Astrocyte of the hippocampus (primary cell): ENCODE measurements at places on chromosomes 4 and X.
A peak's percentile ranks its signal among the peaks of the same experiment; 100 is the strongest.

DNA sequence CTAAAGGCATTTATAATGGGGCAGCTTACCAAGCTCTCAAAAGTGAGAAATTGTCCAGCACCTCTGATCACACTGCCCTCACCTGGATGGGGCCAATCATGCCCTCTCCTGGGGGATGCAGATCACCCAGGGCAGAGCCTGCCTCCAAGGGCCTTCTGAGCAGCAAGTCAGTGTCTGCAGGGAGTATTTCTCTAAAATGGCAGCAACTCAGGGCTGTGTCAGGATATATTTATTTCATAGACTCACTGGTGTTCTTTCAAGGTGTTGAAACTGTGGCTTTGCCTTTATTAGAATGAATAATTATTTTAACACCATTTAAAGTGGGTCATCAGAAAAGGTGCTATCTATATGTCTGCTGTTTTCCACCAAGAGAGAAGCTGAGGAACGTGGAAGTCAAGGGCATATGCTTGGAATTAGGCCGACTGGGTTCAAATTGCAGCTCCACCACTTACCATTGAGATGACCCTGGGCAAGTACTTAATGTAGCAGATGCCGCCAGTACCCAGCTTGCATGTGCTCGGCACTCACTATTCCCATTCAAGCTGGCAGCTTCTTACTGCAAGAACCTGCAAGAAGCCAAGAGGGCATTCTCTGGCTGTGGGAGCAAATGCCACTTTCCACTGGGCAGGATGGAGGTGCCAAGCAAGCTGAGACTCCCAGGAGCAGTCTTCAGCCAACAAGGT lies 590.0 kb downstream of the BCOR start:
- no peak for DNase-seq

DNA sequence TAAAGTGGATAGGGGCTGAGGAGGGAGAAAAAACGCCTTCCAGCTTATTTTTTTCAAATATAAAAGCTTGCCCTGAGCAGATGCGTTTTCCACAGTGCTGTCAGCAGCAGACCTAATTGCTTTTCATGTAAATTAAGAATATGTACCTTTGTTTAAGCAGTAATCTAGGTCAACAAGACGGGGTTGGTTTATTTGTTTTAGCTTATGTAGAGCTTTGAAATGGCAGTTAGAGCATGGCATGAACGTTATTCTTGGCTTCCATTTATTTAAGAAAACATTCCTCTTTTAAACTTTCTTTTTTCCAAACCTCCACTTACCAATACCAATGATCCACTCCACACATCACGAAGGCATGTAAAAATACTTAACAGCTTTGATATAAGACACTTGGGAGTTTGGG lies 220.3 kb upstream of the TENM3 start:
- peak; percentile 31 for DNase-seq

DNA sequence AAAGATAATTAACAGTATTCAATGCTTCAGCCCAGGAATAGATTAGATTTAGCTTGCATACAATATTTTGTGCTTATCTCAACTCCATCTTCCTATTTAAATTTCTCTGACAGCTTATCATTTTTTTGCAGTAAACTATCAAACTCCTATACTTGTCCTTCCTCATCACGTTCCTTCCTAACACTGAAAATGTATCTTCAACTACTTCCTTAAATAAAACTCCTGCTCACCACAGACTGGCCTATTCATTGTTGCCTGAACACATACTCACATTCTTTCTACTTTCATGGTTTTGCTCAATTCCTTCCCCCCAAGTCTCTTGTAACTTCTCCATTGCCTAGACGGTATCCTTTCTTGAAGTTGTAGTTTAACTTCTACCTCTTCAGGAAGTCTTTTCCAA lies 28.5 kb upstream of the PTPN13 start:
- DNase-seq = no peak

- DNase-seq = peak; percentile 52
Measured at GRCh38 chr4:141028024-141028529, 105.2 kb downstream of the RNF150 start.

- DNase-seq = peak; percentile 1
Measured at GRCh38 chrX:35380808-35381700, 417.1 kb upstream of the MAGEB16 start.

DNA sequence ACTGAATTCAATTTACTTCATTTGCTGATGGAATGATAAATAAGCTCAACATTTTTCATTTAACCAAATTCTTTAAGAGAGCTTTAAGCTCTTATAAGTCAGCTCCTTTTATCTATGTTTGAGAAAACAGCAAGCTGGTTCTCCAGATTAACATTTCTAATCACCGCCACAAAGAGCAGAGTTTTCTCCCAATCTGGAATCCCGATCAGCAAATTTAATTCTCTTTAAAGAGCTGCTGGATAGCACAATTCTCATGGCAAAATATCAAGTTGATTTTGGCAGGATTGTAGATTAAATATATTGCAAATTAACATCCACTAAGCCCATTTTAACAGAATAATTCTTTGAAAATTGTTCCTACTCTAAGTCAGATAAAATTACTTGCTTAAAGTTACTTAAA lies 48.8 kb downstream of the RPS6KA3 start:
- DNase-seq = no peak

DNA sequence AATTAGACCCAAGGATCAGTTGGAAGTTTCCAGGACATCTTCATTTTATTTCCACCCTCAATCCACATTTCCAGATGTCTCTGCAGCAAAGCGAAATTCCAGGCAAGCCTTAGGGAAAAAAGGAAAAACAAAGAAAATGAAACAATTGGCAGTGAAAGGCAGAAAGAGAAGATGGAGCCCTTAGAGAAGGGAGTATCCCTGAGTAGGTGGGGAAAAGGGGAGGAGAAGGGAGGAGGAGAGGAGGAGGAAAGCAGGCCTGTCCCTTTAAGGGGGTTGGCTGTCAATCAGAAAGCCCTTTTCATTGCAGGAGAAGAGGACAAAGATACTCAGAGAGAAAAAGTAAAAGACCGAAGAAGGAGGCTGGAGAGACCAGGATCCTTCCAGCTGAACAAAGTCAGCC lies at the start of gene PLP1:
Gene PLP1 (plus strand): TSS at position 295 of the 400 bp plus-strand sequence. CDS start 156 bp downstream, outside the sequence.
- DNase-seq = no peak
